ENCODE measurements at places on chromosomes 6 and 20.

GRCh38 chr6:46953921-46954320 is 32.2 kb upstream of the ADGRF5 start:
- DNase-seq: no peak

- no peak for DNase-seq
Observed at GRCh38 chr20:40848096-40848495, 159.1 kb upstream of the MAFB start.

DNA sequence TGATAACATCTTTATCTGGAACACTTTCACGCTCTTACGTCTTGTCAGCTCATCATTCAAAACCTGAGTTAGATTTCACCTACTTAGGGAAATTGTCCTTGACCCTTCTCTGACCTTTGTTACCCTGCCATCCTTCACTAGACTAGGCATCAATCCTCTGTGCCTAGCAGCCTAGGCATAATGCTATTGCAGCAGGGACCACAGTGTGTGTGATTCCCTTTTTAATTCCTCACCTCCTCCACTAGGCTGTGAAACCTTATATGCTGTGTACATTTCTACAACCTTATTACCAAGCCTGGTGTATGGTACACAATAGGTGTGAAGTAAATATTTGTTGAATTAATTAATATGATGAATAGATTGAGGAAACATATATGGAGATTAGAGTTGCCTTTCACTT is 66.7 kb upstream of the DEFB112 start:
- no peak for DNase-seq

DNA sequence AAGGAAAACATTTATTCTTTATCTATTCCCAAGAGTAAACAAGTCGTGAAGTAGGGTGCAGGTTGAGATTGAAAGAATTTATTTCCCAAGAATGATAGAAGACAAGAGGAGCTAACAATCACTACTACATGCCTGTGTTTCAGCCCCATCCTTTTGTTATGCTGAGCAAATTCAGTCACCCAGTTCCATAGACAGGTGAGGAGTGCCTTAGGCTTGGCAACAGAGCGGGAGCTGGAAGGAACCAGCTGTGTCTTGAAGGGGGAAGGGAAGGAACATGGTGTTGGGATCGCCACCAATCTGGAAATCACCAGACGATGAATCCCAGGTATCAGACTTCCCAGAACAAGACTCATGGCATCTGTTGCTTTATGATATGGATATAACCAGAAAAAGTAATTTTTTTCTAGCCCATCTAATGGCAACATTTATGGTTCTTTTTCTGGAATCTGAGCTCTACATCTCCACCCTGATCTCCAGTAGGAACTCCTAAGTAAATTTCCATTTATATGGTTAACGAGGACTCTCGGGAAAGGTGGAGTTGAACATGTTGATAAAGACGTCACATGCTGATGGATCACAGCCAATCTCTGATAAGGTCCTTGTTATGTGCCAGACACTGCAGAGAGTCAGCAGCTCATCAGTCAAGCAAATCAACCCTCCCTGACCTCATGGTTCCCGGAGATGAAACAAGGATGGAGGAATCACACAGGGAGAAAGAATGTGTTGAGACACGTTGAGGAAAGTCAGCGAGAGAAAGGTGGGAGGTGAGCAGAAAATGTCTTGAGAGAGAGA is 344.9 kb downstream of the SMOC2 start:
- DNase-seq: no peak

- DNase-seq: no peak
Observed at GRCh38 chr20:63815615-63816253, 15.3 kb downstream of the ZBTB46 start.

GRCh38 chr20:11912013-11912658 is 5.6 kb upstream of the BTBD3 start:
- DNase-seq: peak; percentile 21

DNA sequence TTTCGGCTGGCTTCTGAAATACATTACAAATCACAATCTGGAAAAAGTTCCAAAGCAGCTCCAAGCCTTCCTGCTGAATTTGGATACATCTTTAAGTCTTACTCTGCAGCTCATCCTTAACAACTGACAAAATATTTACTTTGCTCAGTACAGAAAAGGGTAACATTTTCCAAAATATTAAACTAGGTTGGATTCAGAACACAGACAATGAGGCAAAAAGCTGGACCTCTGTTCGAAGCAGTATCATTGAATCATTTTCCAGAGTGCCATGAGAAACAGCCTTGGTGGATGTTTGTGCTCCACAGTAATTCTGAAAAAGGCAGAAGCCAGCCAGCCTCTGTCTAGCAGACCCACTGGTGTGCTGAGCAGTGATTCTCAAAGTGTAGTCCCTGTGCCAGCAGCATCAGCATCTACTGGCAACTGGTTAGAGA is 162.1 kb downstream of the AIG1 start:
- no peak for DNase-seq

DNA sequence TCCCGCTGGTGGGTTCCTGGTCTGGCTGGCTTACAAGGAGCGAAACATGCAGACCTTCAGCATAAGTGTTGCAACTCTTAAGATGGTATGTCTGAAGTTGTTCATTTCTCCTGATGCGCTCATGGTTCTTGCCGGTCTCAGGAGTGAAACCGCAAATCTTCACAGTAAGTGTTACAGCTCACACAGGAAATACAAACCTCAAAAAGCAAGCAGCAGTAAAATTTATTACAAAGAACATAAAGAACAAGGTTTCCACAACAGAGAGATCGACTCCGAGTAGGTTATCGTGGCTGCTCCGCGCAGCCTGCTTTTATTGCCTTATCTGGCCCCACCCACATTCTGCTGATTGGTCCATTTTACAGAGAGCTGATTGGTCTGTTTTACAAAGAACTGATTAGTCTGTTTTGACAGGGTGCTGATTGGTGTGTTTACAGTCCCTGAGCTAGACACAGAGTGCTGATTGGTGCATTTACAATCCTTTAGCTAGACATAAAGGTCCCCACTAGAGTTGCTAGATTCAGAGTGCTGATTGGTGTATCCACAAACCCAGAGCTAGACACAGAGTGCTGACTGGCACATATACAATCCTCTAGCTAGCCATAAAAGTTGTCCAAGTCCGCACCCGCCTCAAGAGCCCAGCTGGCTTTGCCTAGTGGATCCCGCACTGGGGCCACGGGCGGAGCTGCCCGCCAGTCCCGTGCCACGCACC is 39.2 kb downstream of the TRIM27 start:
- no peak for DNase-seq

DNA sequence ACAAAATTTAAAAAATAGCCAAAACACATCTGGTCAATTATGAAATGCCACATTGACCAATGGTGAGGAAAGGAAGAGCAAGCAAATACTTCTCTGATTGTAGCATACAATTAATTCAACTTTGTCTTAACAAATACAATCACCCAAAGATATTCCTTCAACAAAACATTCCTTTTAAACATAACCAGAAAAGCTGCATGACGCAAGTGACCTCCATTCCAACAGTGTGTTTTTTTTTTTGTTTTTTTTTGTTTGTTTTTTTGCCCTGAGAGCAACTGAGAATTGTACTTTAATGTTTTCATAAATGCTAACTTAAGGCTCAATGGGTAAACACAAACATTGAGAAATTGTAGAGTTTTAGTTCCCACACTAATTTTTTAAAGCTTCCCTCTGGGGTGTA is 184.4 kb downstream of the PTPRK start:
- DNase-seq: no peak

DNA sequence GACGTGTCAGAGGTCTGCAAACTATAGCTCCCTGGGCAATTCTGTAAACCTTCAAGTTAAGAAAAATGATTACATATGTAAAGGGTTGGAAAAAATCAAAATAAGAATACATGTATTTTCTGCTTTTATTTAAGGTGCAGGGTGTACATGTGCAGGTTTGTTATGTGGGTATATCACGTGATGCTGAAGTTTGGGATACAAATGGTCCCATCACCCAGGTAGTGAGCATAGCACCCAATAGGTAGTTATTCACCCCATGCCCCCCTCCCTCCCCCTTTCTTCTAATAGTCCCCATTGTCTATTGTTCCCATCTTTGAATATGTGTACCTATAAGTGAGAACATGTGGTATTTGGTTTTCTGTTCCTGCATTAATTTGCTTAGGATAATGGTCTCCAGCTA is 51.1 kb upstream of the GCM1 start:
- no peak for DNase-seq

GRCh38 chr20:16028923-16029322 is 544.3 kb downstream of the KIF16B start:
- no peak for DNase-seq

- DNase-seq: no peak
Observed at GRCh38 chr20:45462711-45463509, 6.6 kb upstream of the WFDC2 start.

DNA sequence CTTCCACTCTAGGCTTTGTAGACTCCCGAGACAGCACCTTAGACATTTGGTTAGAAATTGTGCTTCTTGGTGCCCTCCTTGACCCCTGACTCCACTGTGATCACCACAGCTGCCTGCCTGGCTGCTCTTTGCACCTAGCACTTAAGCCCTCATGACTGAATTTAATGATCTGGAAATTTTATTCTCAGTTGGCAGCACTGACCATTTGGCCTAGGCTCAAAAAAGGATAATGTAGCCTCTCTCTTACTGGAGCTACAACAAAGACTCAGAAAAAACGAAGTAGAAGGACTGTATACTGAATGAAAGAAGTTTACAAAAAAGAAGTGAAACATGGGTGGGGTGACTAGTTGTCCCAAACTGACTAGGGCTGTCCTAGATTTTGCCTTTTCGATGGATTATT is 11.3 kb upstream of the ABRACL start:
- DNase-seq: no peak

- DNase-seq: no peak
Observed at GRCh38 chr6:170206851-170207431, 83.9 kb downstream of the DLL1 start.

GRCh38 chr6:22361576-22361975 is 64.7 kb upstream of the PRL start:
- DNase-seq: no peak

GRCh38 chr6:7215131-7215530 is 97.9 kb downstream of the SSR1 start:
- DNase-seq: no peak

DNA sequence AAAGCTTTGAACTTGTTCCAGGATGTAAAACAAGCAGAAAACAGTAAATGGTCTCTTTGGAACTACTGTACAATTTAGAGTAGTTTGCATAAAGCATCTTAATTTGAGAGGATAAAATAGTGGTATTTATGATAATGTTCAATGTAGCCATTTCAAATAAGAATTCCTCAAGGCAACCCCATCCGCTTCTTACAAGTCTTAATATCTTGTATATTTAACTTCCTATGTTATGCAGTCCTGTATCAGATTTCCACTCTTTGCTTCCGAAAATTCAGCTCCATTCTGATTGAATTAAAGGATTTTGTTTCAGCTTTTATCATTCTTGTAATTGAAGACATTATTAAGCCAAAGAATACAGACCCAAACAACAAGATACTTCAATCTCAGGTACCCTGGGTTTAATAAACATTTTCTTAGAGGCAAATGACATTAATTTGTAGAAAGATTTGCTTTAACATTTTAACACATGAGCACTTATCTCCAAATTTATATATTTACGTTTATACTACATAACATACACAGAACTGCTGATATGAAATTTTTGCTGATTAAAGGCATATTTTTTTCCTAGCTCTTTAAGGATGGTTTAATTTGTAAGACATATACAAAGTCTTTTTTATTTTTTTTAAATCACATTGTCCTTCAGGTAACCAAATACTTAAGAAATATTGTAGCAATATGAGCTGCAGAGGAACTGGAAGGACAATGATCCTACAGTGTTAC is 131.1 kb upstream of the BEND3 start:
- DNase-seq: no peak
